Small intestine (tissue), 16 donors: ENCODE measurements at places on chromosomes 11 and 22.

GRCh38 chr11:1557904-1558774 is 13.9 kb downstream of the DUSP8 start:
- H3K27ac ChIP-seq, result peak overlapping the region; percentile 77
- no peaks in the 10 kb centered on the region for H3K4me1 ChIP-seq
- H3K4me3 ChIP-seq, result no peak overlapping the region

DNA sequence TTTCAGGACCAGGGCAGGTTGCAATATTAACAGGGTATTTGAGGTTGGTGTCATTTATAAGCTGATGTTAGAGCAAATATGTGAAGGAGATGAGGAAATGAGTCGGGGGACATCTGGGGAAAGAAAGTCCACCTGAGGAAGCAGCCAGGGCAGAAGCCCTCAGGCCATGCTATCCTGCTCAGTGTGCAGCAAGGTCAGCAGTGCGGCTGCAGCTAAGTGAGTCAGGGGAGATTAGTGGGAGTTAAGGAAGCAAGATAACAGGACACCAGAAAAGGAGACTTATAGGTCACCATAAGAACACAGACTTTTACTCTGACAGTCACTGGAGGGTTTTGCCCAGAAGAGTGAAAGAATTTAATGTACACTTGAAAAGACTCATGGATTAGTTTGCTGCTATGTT is 468.9 kb downstream of the NTM start:
- no peak overlapping the region for H3K4me3 ChIP-seq
- H3K27ac ChIP-seq, result no peak overlapping the region
- no peak for DNase-seq
- no peaks in the 10 kb centered on the region for H3K27me3 ChIP-seq
- H3K4me1 ChIP-seq, result no peaks in the 10 kb centered on the region

GRCh38 chr22:21068681-21069276 is 23.0 kb downstream of the LRRC74B start:
- no peaks in the 10 kb centered on the region for H3K36me3 ChIP-seq
- peaks cover 7% of the 10 kb centered on the region for H3K27me3 ChIP-seq
- DNase-seq, result no peak
- H3K27ac ChIP-seq, result no peak overlapping the region

DNA sequence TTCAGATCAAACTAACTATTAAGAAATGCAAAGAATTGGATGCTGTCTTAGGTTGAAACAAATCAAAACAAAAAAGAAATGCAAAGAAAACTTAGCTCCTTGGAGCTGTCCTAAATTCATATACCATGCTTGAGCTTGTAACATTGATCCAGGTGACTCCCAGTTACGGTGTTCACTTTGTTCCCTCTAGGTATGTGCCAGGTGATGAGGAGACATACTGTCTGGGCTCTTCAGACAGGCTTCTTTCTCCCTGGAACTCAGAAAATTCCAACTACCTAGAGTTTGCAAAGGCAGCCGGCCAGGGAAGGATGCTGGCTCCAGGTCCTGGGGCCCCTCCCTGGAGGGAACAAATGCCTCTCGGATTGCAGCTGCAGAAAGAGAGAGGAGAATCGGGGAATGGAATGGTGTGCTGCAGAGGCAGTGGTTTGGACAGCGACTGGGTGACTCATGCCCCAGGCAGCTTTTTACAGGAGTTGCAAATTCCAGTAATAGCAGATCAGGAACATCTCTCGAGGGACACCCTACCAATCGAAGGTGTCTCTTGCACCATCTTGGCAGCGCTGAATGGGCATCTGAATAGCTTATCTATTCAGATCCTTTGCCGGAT is 12.3 kb upstream of the ASPHD2 start:
- H3K27ac ChIP-seq, result no peak overlapping the region
- no peaks in the 10 kb centered on the region for H3K36me3 ChIP-seq
- no peaks in the 10 kb centered on the region for H3K27me3 ChIP-seq
- no peak overlapping the region for H3K4me3 ChIP-seq

DNA sequence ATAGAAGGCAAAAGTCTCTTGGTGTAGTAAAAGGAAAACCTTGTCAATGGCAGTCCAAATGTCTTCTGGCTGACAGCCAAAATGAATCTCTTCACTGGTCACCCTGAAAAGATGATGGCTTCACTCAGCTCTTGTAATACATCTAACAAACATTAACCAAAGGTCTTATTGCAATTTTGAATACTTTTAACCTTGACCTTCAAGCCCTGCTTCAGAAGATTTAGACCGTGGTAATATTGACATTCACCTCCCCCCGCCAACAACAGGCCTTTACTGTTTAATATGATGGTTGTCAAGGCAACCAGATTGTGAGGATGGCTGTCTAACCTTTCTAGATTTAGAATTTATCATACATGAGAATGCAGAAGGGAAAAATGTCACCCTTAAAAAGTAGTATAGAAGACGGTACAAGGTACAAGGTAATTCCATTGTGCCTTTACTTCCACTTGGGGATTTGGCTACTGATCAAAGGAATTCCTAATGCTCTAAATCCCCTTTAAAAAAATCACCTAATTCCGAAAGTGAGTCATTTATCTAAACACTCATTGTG is 342.3 kb downstream of the LARGE1 start:
- no peaks in the 10 kb centered on the region for H3K27me3 ChIP-seq
- H3K4me3 ChIP-seq, result no peak overlapping the region
- no peaks in the 10 kb centered on the region for H3K36me3 ChIP-seq

GRCh38 chr22:42018224-42018623 is 19.6 kb downstream of the WBP2NL start:
- no peaks in the 10 kb centered on the region for H3K36me3 ChIP-seq
- H3K4me3 ChIP-seq, result no peak overlapping the region
- no peak overlapping the region for H3K27ac ChIP-seq

GRCh38 chr11:20046416-20046815 is 113.9 kb downstream of the DBX1 start:
- peaks cover 2% of the 10 kb centered on the region for H3K36me3 ChIP-seq

- H3K27me3 ChIP-seq, result no peaks in the 10 kb centered on the region
- DNase-seq, result no peak
- H3K27ac ChIP-seq, result no peak overlapping the region
- H3K4me1 ChIP-seq, result no peaks in the 10 kb centered on the region
- H3K4me3 ChIP-seq, result no peak overlapping the region
These were observed 12.9 kb downstream of the TRIM29 start for GRCh38 chr11:120125024-120125423.
